ENCODE measurements at places on chromosomes 12 and 14.

DNA sequence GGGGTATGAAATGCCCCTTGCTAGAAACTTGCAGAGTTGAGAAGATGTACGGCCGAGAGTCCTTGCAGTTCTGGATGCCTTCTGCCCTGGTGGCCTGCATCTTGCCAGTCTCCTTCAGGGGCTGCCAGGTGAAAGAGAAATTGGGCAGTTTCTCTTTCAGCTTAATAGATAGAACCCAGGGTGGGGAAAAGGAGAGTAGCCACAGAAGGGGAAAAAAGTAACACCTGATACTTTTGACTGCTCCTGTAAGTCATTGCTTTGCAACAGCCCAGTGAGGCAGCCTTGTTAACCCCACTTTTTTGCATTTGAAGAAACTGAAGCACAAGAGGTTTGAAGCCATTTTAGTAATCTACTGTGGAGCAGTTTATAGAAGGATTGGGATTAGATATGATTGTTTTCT lies 27.6 kb downstream of the TDP1 start:
- no peak for DNase-seq

GRCh38 chr14:90608929-90609341 lies 207.3 kb downstream of the TTC7B start:
- DNase-seq = no peak

- DNase-seq = no peak
These were observed 44.1 kb upstream of the CHST11 start for GRCh38 chr12:104412681-104413080.

DNA sequence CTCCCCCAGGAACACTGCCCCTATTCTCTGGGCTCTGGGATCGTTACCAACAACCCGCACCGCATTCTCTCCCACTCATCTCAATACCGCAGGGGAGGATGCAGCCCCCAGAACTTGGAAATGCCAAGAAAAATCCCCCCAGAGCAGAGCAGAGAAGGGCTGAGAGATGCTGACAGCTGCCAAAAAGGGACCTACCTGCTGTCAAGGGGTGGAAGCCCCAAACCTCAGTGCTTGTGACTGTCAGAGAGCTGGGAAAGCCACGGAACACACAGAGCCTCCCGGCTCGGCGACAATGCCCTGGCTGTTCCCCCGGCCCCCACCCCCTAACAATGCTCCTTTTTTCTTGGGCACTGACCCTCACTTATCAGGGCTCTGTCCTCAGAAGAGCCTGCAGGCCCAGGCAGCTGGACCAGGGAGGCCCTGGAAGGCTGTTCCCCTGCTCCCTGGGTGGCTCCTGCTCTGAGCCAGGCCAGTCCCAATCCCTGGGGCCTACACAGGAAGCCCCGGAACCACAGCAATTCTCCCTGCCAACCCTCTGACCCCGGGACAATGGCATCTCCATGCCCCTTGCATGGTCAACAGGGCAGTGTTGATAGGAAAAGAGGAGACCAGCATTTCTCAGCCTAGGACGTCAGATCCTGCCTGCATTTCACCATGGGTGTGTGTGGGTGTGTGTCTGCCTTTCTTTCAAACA lies 78.9 kb downstream of the ITPK1 start:
- DNase-seq = no peak
